Natural killer cell (primary cell): ENCODE measurements at places on chromosomes 11 and 22.

DNA sequence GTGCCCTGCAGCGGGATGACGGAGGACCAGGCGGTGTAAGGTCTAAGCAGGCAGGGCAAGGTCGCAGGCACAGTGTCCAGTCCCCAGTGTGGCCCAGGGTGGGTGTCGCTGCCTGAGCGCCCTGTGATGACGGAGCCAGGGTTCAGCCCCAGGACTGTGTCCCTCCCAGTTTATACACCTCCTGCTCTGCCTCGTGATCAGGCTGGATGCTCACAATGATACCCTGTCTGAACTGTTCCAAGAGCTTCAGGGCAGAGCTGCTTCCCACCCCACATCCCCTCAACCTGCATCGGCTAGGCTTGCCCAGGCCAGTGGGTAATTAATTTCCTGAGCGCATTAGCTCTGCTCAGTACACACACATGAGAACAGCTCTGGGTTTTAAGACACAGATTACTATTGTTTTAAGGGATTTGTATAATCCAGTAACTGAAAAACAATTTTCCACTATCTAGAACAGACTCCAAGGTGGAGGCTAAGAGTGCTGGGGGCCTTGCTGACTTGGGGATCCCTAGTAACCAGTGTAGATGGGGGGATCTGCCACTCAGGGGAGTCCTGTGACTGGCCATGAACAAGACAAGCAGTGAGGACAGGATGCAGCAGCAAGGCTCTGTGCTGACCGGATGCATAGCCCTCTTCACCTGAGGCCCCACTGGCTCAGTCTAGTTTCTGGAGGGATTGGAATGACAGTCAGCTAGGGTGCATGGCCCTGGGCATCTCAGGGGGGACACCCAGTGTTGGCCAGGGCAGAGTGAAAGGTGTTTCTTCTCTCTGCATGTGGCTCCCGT is 34.1 kb downstream of the GNAZ start:
- H3K4me1 ChIP-seq, result no peaks in the 10 kb centered on the region
- H3K36me3 ChIP-seq, result no peaks in the 10 kb centered on the region
- DNase-seq, result no peak
- no peaks in the 10 kb centered on the region for H3K27me3 ChIP-seq
- H3K27ac ChIP-seq, result no peak overlapping the region

GRCh38 chr22:33382436-33382835 is 324.3 kb upstream of the SYN3 start:
- no peaks in the 10 kb centered on the region for H3K27me3 ChIP-seq
- H3K4me1 ChIP-seq, result no peaks in the 10 kb centered on the region
- no peaks in the 10 kb centered on the region for H3K36me3 ChIP-seq
- DNase-seq, result no peak
- H3K27ac ChIP-seq, result no peak overlapping the region

DNA sequence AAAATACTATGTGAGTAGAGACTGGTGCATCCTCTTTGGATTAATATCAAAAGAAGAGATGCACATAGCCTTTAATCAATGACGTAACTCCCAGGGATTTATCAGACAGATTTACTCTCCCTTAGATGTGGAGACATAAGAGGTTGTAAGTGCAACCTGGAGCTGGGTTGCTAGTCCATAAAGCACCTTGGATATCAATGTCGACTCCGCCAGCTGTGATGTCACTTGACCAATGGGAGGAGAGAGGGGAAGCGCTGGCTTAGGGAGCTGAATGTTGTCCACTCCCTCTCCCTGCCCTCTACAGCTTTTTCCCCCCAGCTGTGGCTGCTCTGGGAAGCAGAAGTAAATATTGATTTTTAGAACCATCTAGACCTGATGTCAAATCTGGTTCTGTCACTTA is 28.9 kb upstream of the TMEM86A start:
- H3K4me3 ChIP-seq, result no peak overlapping the region
- H3K4me1 ChIP-seq, result peaks cover 9% of the 10 kb centered on the region
- H3K27ac ChIP-seq, result no peak overlapping the region
- no peaks in the 10 kb centered on the region for H3K36me3 ChIP-seq
- no peaks in the 10 kb centered on the region for H3K27me3 ChIP-seq

DNA sequence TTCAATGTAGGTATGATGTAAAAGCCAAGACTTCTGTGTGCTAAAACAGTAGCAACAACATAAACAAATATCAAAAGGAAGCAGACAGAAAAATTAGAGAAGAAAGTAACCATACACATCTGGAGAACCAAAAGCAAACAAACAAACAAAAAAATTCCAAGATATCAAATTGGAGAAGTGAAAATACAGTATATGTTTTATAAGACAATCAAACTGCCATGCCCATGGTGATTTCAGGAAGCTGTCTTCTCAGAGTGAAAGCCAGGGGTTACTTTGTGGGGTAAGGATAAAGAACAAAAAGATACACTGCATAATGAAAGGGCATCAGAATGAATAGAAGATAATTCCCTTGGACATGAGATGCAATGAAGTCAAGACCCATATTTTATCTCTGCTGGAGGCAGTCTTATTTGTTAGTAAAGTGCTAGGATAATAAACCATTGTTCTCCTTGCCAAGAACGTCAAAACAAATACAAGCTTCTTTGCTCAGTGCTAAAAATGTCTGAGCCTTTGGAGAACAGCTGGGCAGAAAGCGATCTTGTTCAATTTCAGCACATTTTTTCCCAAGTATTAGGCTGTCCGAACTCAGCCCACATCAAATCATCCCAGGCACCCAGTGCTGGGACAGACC is 38.1 kb upstream of the LDLRAD3 start:
- H3K4me1 ChIP-seq, result no peaks in the 10 kb centered on the region
- no peak overlapping the region for H3K4me3 ChIP-seq
- no peak overlapping the region for H3K27ac ChIP-seq

GRCh38 chr11:35511666-35512065 is 13.8 kb downstream of the PAMR1 start:
- H3K36me3 ChIP-seq, result no peaks in the 10 kb centered on the region
- peaks cover 5% of the 10 kb centered on the region for H3K27me3 ChIP-seq
- no peak overlapping the region for H3K27ac ChIP-seq
- no peak for DNase-seq

DNA sequence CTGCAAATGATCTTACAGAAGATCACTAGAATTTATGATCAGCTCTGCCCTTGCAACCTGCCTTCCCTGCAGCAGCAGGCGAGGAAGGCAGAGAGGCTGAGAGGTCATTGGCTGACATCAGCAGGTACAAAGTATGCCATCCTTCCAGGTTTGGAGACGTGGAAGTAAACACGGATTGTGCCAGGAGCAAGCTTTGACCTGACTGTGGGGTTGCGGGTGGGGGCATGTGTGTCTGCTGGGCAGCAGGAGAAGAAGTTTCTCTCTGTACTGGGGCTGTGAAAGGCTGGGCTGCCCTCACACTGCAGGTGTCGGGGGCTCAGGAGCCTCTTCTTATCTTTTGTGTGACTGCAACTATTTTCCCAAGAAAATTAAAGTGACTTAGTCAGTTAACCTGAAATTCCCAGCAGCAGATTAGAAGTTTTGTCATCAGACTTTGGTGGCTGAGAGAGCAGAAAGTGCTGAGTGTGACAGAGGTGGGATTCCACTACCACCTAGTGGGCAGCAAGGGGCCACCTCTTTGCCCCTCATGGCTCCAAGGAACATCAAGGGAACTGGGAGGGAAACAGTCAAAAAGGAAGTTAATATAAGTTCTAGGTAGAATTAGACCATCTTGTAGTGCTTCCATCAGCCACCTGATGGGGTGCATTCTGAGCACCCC is 565.9 kb downstream of the ETS1 start:
- no peaks in the 10 kb centered on the region for H3K36me3 ChIP-seq
- no peak for DNase-seq
- no peak overlapping the region for H3K27ac ChIP-seq
- no peak overlapping the region for H3K4me3 ChIP-seq
- H3K4me1 ChIP-seq, result no peaks in the 10 kb centered on the region

GRCh38 chr11:117934526-117935307 is 5.5 kb upstream of the TMPRSS13 start:
- H3K36me3 ChIP-seq, result no peaks in the 10 kb centered on the region
- peaks cover 30% of the 10 kb centered on the region for H3K4me1 ChIP-seq
- H3K4me3 ChIP-seq, result no peak overlapping the region
- H3K27ac ChIP-seq, result no peak overlapping the region

- peak overlapping the region; percentile 61 for H3K27ac ChIP-seq
- DNase-seq, result no peak
- no peak overlapping the region for H3K4me3 ChIP-seq
- peaks cover 3% of the 10 kb centered on the region for H3K4me1 ChIP-seq
- H3K36me3 ChIP-seq, result peaks cover 40% of the 10 kb centered on the region
Measured at GRCh38 chr11:113841691-113842090, 33.7 kb downstream of the USP28 start.

DNA sequence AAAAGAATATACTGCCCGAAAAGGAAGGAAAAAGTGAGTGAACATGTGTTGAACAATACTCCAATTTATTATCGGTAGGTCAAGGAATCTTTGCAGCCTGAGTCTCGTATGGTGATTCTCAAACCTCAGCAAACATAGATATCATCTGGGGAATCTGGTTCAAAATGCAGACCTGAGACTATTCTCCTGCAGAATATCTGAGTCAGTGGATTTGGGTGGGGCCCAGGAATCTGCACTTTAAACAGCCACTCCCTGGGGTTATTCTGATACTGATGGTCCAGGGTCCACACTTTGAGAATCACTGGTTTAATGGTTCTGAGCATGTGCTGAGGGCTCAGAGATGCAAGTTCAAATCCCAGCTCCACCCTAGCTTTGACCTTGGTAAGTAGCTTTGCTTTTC is 53.6 kb upstream of the GRK3 start:
- DNase-seq, result no peak
- no peak overlapping the region for H3K27ac ChIP-seq
- no peaks in the 10 kb centered on the region for H3K27me3 ChIP-seq
- H3K4me1 ChIP-seq, result no peaks in the 10 kb centered on the region
- no peaks in the 10 kb centered on the region for H3K36me3 ChIP-seq

DNA sequence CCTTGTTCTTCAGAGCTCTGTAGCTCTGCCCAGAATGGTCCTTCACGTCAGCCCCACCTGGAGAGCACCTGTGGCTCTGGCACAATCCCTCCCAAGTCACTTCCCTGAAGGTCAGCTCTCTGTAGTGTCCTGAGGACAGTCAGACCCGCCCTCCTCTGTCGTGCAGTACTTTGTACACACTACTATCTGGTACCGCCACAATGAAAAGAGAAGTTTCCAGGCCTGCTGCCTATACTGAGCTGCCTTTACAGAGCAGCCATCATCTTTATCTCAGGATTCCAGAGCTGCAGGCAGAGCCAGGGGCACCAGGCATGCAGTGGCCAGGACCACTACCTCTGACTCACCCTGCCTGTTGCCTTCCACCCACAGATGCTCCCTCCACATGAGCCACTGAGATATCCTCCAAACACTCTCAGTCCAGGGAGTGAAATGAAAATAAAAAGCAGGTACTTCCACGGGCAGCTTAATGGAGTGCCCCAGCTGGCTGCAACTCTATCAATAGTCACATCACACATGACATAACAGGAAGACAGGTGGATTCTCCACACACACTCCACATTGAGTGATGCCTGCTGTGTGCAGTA is 7.3 kb downstream of the PACSIN2 start:
- peaks cover 9% of the 10 kb centered on the region for H3K4me1 ChIP-seq
- no peak overlapping the region for H3K27ac ChIP-seq
- no peaks in the 10 kb centered on the region for H3K36me3 ChIP-seq
- DNase-seq, result no peak

DNA sequence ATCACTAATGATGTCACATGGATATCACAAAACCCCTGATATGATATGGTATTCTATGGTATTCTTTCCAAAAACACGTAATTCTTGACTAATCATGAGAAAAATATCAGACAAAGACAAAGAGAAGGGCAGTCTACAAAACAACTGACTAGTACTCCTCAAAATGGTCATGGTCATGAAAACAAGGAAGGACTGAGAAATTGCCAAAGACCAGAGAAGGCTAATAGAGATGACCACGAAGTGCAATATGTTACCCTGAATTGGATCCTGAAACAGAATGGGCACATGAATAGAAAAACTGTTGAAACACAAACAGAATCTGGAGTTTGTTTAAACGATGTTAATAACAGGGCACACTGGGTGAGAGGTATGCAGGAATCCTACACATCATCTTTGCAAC is 10.2 kb downstream of the CKAP5 start:
- H3K27ac ChIP-seq, result no peak overlapping the region
- no peak overlapping the region for H3K4me3 ChIP-seq
- no peaks in the 10 kb centered on the region for H3K36me3 ChIP-seq
- no peak for DNase-seq
- H3K4me1 ChIP-seq, result no peaks in the 10 kb centered on the region

DNA sequence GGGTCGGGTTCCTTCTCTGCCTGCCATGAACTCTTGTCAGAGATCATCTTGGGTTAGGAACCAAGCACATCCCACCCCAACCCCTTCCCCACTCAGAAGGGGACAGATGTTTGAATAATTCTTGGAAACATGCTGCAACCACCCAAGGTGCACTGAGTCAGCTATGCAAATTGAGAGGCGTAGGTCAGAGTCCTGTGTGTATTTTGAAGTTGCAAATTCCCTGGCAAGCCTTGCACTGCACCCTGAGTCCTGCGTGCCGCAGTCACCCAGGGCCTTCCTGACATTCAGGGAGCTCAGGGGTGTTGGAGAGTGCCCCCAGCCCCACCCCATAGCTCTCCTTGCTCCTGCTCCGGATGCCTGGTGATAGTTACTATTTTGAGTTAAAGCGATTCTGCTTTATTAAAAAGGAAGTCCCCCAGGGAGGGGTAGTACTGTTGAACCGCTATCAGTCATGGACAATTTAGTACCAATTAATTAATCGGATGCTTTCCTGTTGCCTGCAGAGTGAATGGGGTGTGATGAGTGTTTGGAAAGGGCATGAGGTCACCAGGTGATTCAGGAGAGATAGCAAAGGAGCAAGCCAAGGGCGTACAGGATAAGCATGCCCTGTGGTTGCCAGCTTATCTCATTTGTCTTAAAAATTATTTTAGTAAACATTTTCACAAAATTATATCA is 123.7 kb downstream of the GRIK4 start:
- DNase-seq, result no peak
- H3K27me3 ChIP-seq, result no peaks in the 10 kb centered on the region
- no peak overlapping the region for H3K27ac ChIP-seq

- H3K36me3 ChIP-seq, result no peaks in the 10 kb centered on the region
- DNase-seq, result no peak
- no peak overlapping the region for H3K27ac ChIP-seq
- H3K4me1 ChIP-seq, result peaks cover 3% of the 10 kb centered on the region
- H3K27me3 ChIP-seq, result peaks cover 14% of the 10 kb centered on the region
- H3K4me3 ChIP-seq, result no peak overlapping the region
Measured at GRCh38 chr11:74682731-74683278, 48.4 kb downstream of the CHRDL2 start.

- no peak overlapping the region for H3K27ac ChIP-seq
- H3K4me3 ChIP-seq, result no peak overlapping the region
- H3K36me3 ChIP-seq, result no peaks in the 10 kb centered on the region
- H3K27me3 ChIP-seq, result peaks cover 9% of the 10 kb centered on the region
- H3K4me1 ChIP-seq, result peaks cover 22% of the 10 kb centered on the region
- no peak for DNase-seq
Measured at GRCh38 chr11:61292356-61292755, 2.8 kb downstream of the VWCE start.
